NT2/D1 (cell line): ENCODE measurements at places on chromosomes 3 and 15.
A peak's percentile ranks its signal among the peaks of the same experiment; 100 is the strongest.

DNA sequence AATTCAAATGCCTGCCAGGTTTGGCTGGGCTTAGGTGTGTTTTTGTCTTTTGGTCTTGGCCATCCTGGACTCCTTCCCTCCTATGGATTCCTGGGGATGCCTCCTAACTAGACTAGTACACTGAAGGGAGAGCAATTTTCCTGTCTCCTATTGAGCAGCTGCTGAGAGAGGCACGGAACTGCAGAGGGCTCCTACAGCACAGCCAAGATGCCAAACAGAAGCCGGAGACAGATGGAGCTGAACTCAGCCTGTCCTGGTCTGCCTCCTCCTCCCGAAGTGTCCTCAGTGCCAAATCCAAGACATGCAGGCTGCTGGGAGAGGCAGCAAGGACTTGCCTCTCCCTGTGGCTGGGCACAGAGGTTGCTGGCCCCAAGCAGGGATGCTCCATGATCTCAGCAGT is 256.6 kb upstream of the PROK2 start:
- no peak for DNase-seq

GRCh38 chr15:88401251-88401995 is 65.8 kb downstream of the MRPL46 start:
- DNase-seq = no peak

GRCh38 chr15:78049691-78050440 is 27.6 kb downstream of the TBC1D2B start:
- DNase-seq = no peak

DNA sequence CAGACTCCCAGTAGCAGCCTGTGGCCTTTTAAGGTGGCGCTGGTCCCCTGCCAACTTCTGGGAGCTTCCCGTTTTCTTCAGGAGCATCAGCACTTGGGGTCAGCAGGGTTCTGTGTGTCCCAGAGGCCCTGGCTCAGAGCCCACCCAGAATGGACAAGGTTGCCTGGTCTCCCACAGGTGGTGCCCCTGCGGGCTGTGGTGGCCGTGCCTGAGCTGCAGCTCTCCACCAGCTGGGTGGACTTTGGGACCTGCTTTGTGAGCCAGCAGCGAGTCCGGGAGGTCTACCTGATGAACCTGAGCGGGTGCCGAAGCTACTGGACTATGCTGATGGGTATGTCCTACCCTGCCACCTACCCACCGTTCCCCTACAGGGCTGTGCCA is 15.5 kb downstream of the ACAA1 start:
- no peak for DNase-seq

DNA sequence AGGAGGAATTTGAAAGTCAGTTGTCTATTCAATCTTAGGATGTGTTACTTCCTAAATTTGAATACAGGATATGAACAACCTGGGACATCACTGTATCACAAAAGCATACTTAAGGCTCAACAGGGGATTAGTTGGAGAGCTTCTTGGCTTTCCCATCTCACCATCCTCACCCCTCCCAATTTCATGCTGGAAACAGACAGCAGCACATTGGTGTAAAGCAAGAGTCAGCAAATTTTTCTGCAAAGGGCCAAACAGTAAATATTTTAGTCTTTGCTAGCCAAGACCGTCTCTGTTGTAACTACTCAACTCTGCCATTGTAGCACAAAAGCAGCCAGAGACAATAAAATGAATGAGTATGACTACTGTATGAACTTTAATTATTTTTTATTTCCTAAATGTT is 94.9 kb downstream of the ERC2 start:
- peak; percentile 74 for DNase-seq

- no peak for DNase-seq
Observed at GRCh38 chr15:100940767-100941379, 21.7 kb downstream of the LRRK1 start.

GRCh38 chr15:35757361-35757760 is 211.4 kb upstream of the DPH6 start:
- DNase-seq = no peak

GRCh38 chr15:69497667-69498066 is 45.0 kb downstream of the RPLP1 start:
- DNase-seq = no peak

DNA sequence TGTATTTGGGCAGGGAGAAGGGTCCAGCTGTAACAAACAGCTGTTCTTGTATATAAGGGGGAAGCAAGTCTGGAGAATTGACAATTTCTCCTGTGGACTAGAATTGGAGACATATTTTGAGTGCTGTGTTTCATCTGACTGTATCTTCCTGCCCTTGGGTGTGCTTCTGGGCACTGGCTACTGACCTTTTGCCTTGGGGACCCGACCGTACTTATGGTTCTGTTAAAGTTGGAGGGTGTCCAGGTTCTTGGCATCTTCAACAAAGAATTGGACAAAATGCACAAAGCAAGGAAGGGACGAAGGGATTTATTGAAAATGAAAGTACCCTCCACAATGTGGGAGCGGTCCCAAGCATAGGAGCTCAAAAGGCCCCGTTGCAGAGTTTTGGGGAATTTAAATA is 31.0 kb downstream of the MAP2K1 start:
- no peak for DNase-seq

- DNase-seq = no peak
Observed at GRCh38 chr15:101651554-101652097, 555 bp downstream of the TM2D3 start.

DNA sequence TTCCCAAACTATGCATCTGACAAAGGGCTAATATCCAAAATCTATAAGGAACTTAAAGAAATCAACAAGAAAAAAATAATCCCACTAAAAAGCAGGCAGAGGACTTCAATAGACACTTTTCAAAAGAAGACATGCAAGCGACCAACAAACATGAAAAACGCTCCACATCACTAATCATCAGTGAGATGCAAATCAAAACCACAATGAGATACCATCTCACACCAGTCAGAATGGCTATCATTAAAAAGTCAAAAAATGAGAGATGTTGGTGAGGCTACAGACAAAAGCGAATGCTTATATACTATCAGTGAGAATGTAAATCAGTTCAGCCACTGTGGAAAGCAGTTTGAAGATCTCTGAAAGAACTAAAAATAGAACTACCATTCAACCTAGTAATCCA is 20.2 kb downstream of the CFAP44 start:
- no peak for DNase-seq

DNA sequence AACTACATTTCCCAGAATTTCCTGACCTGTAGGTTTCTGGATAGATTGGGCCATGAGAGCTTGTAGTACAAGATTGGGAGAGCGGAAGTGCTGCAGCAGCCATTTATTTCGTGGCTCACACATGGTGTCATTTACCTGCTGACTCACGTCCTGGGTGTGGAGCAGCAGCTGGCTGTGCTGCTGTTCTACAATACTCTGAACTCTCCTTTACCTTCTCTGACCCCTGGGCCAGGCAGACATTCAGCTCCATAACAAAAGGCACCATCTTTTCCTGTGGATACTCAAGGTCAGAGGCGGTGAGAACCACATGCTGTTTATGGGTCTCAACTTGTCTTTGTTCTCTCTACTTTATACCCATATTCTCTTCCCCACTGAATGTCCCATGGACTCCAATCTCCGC is 490.2 kb downstream of the IGSF11 start:
- DNase-seq = peak; percentile 35

DNA sequence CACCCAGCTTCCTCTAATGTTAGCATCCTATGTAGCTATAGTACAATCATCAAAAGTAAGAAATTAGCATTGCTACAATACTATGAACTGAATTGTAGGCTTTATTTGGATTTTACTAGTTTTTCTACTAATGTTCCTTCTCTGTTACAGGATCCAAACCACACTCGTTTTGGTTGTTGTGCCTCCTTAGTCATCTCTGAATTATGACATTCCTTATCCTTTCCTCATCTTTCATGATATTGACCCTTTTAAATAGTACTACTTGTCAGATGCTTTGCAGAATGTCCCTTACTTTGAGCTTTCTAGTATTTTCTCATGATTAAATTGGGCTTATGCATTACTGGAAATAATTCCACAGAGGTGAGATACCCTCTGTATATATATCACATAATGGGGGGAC is 265.4 kb downstream of the VPS13C start:
- no peak for DNase-seq

- DNase-seq = no peak
Observed at GRCh38 chr15:68053001-68053400, 1.1 kb upstream of the PIAS1 start.

GRCh38 chr3:46713898-46714552 is 3.6 kb downstream of the PRSS50 start:
- no peak for DNase-seq

GRCh38 chr15:85337425-85338074 is 42.9 kb upstream of the AKAP13 start:
- no peak for DNase-seq

DNA sequence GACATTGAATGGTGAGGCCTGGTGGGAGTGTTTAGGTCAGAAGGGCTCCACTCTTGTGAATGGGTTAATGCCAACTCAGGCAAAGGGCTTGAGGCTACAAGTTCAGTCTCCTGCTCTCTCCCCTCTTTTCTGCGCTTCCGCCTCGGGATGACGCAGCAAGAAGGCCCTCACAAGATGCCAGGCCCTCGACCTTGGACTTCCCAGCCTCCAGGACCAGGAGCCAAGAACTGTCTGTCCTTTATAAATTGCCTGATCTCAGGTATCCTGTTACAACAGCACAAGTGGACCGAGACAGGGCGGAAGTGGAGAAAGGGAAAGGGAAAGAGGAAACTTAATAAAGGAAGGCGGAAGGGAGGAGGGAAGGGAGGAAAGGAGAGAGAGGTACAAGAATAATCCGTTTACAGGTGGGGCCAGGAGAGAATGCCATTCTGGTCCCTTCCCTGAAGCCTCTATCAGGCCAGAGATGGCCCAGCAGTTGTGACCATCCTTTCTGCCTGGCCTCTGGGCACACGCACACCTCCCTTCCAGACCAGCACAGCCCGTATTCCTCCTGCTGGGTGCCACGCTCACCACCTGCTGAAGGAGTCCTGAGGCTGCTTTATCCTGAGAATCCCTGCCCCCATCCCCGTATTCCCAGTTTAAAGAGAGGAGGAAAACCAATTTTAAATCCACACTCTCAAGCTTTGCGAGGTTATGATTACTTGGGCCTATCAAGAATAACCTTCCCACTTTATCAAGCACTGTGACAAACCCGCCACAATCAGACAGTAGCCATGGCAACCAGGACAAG is 64.2 kb downstream of the OXNAD1 start:
- no peak for DNase-seq

DNA sequence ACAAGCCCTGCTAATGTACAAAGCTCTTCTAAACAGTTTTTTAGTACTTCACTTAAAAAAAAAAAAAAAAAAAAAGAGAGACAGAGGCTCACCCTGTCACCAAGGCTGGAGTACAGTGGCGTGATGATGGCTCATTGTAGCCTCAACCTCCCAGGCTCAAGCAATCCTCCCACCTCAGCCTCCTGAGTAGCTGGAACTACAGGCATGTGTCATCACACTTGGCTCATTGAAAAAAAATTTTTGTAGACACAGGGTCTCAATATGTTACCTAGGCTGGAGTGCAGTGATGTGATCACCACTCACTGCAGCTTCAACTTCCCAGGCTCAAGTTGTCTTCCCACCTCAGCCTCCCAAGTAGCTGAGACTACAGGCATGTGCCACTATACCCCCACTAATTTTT is 47.6 kb upstream of the HEG1 start:
- no peak for DNase-seq

- no peak for DNase-seq
Observed at GRCh38 chr3:77025471-77025870, 14.4 kb upstream of the ROBO2 start.

GRCh38 chr3:25292595-25292994 is 135.5 kb upstream of the RARB start:
- no peak for DNase-seq

GRCh38 chr3:58299839-58300516 is 6.1 kb upstream of the RPP14 start:
- DNase-seq = no peak

DNA sequence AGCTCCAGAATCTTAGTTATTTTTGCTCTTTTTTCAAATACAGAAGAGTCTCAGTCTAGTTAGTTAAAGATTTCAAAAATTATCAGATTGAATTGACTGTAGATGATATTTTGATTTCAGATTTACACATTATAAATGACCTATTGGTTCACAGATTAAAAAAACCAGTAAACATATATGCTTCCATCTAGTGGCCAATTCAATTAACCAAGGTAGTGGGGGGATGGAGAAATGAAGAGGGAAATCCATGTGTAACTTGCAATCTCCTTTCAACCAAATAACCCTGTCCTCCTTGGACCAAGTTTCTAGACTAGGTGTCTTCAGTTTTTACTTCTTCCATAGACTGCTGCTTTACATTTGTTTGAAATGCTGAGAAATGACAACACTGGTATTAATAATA is 789.8 kb downstream of the ROBO1 start:
- DNase-seq = no peak

DNA sequence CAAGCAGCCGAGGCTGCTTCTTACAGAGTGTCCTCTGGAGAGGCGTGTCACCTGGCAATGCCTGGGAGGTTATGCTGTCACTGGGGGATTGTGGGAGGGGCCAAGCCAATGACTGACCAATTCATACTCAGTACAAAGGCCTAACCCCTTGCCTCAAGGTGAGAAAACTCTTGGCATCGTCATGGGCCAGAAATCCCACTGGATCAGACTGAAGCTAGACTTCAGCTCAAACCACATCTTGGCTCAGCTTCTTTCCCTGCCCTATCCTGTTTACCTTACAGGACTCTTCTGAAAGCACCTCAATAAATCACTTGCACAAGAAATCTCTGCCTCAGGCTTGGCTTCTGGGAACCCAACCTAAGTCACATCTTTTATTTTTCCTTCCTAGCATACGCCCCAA is 9.5 kb downstream of the ANAPC13 start:
- DNase-seq = no peak

GRCh38 chr3:66797889-66798560 is 200.1 kb upstream of the KBTBD8 start:
- DNase-seq = peak; percentile 73

GRCh38 chr15:83380059-83380458 is 67.1 kb upstream of the SH3GL3 start:
- no peak for DNase-seq

DNA sequence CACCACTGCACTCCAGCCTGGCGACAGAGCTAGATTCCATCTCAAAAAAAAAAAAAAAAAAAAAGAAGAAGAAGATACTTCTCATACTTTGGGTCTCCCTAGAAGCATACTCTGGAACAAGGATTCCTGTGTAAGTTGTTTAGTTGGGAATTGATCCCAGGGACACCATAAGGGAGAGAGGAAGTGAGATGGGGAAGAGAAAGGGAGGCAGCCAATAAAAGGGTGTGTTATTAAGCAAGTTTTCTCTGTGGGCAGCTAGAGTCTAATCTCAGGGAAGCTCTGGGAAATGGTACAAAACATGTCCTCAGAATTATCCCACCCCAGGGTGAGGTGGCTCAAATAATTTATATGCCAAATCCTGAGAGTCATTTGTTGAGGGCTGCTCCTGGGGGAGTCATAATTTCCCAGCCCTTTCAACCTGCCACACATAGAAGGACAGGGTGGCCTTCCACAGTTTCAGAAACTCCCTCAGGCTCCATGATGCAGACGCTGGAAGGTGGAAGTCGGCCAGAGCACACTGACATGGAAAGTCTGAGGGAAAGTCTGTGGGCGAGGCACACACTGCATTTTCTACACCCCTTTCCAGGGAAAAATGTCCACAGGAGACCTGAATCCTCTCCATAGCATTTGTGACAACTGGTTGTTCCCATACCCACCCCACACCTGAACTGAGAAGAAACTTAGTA is 86.4 kb upstream of the SLC4A7 start:
- no peak for DNase-seq

GRCh38 chr3:184602372-184603150 is 41.0 kb downstream of the EPHB3 start:
- DNase-seq = no peak
